ENCODE measurements at places on chromosomes 13 and 19. TPM values are rescaled to one million over a fixed set of nuclear protein-coding genes. Genes with fewer than 3 reads are reported as not detected.

ZNF90 gene
- 2.9 TPM for total RNA-seq

NMRK2 gene
- not detected for total RNA-seq

KIR3DL1 gene
- total RNA-seq = not detected

SIGLEC14 gene
- total RNA-seq = not detected

SLC6A16 gene
- 3.6 TPM for total RNA-seq

EDDM13 gene
- not detected for total RNA-seq

REEP6 gene
- not detected for total RNA-seq

RAB11B gene
- 42.1 TPM for total RNA-seq

RDH8 gene
- not detected for total RNA-seq

ZNF559 gene
- total RNA-seq = 45.7 TPM

GPR183 gene
- 31.6 TPM for total RNA-seq

GAS6 gene
- 58.1 TPM for total RNA-seq

SPACA4 gene
- not detected for total RNA-seq

METTL21C gene
- not detected for total RNA-seq

KANK3 gene
- total RNA-seq = 8.7 TPM

SLC25A23 gene
- total RNA-seq = 87.8 TPM

IRGC gene
- total RNA-seq = not detected

TRAPPC5 gene
- total RNA-seq = 50.4 TPM

FCGBP gene
- 10.8 TPM for total RNA-seq

ZNF460 gene
- 48.2 TPM for total RNA-seq

SLITRK5 gene
- total RNA-seq = 0.54 TPM

HSD11B1L gene
- 37.1 TPM for total RNA-seq

ENOX1 gene
- total RNA-seq = 11.1 TPM

MBD3L3 gene
- total RNA-seq = not detected

CEACAM21 gene
- 2.2 TPM for total RNA-seq

RFPL4AL1 gene
- total RNA-seq = not detected

MTMR6 gene
- total RNA-seq = 28.0 TPM

ADGRE2 gene
- 0.49 TPM for total RNA-seq

GFY gene
- total RNA-seq = not detected

Measured in sigmoid colon (tissue), 7 donors.